Panc1 (cell line): ENCODE measurements at places on chromosomes 16 and 17.

DNA sequence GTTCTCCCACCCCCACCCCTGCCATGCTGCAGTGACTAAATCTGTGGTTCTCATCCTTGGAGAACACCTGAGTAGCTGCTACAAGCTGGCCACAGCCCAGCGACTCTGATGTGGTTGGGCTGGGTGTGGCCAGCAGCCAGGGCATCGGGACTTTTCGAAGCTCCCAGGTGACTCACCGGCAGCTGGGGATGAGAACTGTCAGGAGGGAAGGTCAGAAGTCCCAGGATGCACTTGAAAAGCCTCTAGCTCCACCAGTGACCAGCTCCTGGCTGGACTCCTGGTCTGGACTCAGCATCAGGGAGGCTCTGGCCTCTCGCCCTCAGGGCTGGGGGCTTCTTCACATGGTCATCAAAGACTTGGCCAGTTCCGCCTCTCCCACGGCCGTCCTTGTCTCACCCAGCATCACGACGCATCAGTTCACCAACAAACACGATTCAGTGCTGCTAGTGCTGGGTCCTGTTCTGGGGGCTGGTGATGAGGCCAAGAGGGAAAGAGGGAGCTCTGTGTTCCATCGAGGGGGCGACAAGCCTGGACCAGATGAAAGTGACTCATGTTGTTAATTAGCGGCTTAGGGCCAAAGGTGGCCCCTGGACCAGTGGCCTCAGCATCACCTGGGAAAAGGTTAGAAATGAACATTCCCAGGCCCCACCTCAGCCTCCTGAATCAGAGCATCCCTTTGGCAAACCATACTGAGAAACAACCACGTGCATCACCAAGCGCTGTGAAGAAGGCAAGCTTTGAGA lies 3.9 kb upstream of the C17orf99 start:
- DNase-seq = no peak

- DNase-seq = no peak
These were observed 16.1 kb downstream of the PLK1 start for GRCh38 chr16:23694644-23695373.

DNA sequence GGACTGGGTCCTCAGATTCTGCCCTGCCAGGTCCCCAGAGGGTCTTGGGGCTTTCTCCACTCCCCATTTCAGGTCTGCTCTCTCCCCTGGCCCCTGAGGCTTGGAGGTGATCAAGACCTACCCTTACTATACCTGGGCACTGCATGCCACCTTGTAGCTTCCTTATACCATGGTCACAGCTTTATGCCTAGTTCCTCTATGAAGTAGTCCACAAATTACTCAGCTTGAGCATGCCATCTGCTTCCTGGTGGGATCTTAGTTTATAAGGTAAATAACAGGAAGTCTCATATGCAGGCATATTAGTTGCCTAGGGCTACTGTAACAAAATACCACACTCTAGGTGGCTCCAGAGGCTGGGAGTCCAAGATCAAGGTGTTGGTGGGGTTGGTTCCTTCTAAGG lies 11.0 kb upstream of the PMFBP1 start:
- DNase-seq = no peak

GRCh38 chr17:32943206-32943605 lies 15.3 kb downstream of the TMEM98 start:
- no peak for DNase-seq

DNA sequence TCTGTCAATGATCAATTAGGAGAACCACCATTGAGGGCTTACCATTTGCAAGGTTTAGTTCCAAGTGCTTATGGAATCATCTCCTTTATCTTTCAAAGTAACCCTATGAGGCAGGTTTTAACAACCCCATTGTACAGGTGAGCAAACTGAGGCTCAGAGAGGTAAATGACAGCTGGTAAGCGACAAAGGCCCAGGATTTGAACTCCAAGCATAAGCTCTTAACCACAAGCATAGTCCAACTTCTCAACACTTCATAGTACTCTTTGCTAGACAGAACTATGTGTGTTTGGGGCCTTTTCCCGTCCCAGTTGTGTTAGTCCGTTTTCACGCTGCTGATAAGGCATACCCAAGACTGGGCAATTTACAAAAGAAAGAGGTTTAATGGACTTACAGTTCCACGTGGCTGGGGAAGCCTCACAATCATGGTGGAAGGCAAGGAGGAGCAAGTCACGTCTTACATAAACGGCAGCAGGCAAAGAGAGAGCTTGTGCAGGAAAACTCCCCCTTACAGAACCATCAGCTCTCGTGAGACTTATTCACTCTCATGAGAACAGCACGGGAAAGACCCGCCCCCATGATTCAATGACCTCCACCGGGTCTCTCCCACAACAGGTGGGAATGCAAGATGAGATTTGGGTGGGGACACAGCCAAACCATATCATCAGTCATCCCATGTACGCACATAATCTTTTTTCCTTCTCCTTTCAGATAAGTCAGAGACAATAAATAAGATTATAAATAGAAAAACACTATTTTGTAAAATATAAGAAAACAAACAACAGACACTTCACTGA lies 6.4 kb downstream of the RPH3AL start:
- DNase-seq = no peak

GRCh38 chr17:40251576-40251975 lies 32.5 kb downstream of the WIPF2 start:
- peak; percentile 30 for DNase-seq

DNA sequence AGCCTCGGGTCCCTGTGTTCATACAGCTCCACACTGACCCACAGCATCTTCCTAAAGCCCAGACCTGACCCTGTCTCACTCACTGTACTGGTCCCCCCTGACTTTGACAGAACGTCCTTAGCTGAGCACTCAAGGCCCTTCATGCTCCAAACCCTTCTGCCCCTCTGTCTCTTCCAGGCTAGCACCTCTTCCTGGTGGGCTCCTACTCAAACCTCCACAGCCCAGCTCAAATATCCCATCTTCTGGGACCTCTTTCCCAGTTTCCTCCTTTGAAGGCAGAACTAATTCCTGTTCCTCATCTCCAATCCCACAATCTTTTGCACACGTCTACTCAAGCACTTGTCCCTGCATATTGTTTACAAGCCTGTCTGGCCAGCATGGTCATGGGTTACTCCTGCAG lies 8.8 kb downstream of the GRIN2C start:
- DNase-seq = no peak

DNA sequence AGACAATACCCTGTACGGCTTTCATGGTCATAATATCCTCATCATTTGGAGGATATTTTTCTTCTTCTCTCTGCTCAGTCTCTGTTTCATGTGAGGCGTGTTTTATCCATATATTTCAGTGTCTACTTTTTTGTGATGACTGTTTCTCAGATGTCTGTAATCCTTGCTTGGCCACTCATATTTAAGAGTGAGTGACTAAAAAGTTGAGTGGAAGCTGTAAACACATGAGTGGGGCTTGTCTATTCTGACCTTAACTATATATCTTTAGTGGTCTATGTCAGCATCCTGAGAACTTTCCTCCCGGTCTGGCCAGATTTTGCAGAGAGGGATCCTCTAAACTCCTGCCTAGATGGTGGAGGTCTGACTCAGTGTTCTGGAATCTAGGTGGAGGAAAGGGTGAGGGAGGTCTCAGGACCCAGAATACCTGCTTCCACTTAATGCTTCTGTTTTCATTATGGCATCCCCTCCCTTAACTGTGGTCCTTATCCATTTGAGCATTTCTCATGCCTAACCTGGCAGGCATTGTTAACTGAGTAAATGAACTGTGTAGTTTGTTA lies 6.0 kb downstream of the DDX19B start:
- no peak for DNase-seq

DNA sequence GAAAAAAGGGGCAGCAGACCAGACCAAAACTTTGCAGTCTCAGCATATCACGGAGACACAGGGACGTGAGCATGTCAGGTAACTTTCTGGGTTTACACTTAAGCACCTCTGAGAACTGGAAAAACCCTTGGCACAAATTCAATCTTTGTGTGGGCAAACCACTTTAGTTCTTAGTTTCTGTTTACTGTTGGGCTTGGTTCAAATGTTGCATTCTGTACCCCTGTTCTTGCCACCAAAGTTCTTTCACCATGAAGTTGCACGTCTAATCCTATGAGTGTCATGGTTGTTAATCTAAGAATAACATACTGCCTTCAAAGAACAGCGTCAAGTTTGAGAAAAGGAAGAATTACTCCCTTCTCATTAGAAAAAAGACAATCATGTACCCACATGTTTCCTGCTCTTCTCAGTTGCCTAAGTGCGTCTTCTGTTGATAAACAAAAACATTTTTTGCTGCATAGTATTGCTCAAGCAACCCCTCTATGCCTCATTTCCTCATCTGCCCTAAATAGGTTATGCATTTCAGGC lies 11.6 kb downstream of the KRT33A start:
- no peak for DNase-seq

GRCh38 chr17:68578236-68578635 lies 22.9 kb downstream of the FAM20A start:
- no peak for DNase-seq

DNA sequence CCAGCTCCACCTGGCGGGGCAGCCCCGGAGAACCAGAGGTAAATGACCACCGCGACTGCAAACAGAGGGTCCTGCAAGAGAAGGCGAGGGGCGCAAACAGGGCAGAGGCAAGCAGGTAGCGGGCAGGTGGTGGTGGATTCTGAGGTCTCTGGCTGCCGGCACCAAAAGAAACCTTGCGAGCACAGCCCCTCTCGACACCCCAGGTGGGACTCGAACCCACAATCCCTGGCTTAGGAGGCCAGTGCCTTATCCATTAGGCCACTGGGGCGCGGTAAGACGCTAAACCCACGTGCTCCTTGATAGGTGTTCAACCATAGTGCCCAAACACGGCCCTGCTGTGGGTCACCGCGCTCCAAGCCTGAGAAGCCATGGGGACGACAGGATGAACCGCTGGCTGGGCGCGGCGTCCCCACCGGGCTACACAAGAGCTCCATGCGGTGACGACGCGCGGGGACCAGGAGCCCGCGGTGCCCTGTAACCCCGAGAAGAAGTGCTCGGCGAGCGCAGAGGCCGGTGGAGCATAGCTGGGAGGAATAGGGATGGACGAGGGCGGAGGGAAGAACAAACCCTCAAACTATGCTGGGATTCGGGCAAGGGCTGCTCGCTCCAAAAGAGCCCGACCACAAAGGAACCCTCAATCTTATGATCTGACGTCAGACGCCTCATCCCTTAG lies 12.4 kb downstream of the ATP5PD start:
- DNase-seq = peak; percentile 84

GRCh38 chr17:78821961-78822360 lies 18.7 kb downstream of the USP36 start:
- no peak for DNase-seq

DNA sequence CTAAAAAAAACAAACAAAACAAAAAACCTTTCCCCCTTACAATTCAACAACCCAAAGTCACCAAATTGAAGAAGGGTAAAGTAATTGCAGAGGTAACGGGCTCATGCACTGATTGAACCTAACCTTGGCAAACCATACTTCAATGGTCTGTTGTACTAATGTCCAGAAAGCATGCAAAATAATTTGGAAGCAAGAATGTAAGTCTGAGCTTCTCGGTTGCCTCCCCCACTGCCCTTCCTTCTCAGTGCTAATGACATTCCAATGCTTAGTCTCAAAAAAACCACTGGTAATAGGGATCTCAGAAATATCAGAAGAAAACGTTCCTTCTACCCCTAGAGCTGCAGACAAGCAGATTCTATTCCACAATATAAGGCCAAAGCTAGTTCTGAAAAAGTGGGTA lies 15.8 kb downstream of the KRABD2 start:
- DNase-seq = no peak

DNA sequence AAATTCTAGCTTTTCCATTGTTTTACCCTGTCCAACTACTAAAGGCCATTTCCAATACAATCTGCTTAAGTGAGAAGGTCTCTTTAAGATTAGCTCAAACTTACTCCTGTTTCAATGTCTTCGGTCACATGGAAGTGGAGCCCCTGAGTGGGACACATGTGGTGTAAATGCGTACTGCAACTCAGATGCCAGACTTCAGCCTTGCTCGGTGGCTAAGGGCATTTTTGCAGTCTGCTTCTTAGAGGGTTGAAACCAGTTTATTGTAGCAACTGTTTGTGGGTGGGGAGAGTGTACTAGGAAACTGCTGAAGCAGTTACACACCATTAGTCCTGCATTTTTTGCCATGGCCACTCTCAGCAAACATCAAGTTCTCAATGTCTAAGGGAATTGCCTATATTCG lies 140.6 kb downstream of the PARN start:
- no peak for DNase-seq

GRCh38 chr17:42120770-42121769 lies at the start of gene KAT2A:
TSS of gene KAT2A (minus strand) at chr17:42121367. CDS start at chr17:42121304, 63 bp downstream.
- DNase-seq = no peak

GRCh38 chr17:82698974-82699442 lies 510 bp upstream of the RAB40B start:
- DNase-seq = no peak

- no peak for DNase-seq
These were observed 4.3 kb upstream of the KRTAP3-1 start for GRCh38 chr17:41013181-41013580.

DNA sequence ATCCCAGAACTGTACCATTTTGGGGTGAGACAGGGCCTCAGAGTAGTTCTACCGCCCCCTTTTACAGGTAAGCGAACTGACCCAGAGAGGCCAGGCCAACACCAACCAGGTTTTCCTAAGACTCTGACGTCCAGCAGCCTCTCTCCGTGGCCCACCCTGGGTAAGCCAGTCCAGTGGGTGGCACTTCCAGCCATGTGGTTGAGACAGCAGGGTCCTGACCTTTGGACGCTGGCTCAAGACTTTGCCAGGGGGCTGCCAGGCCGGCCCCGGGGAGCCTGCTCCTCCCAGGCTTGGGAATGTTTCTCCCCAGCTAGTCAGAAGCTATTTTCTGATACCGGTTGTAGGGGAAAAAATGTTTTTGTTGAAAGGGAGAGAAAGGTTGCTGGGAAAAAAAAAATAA lies 16.9 kb downstream of the GPRC5C start:
- DNase-seq = no peak

DNA sequence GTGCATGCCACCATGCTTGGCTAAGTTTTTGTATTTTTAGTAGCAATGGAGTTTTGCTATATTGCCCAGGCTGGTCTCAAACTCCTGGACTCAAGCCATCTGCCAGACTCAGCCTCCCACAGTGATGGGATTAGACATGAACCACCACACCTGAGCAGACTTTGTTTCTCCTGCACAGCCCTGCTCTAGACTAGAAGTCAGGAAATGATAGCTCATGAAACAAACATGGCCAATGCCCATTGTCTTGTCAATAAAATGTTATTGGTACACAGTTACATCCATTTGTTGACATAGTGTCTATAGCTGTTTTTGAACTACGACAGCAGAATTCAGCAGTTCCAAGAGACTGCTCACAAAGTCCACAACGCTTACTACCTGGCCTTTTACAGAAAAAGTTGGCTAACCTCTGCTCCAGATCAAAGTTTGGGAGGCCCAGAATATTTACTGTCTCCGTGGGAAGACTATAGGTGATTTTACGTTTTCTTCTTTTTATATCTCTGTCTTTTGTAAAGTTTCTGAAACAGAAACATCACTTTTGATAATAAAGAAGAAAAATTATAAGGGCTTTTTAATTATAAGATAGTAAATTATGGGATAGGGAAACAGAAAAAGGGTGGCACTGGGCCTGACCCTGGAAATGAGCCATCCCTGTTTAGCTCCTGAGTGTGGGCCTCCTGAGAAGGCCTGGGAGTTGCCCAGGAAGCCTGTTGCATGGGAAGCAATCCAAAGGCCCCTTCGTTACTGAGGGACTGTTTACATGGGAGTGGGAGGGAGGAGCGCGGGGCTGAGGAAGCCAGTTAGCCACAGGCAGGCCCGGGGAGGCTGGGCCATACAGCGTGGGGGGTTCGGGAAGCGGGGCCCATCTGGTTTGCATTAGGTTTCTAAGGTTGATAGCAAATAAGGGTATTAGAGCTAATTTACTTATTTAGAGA lies 201.5 kb downstream of the IRF8 start:
- DNase-seq = no peak
